Hepatocyte (in vitro differentiated cells): ENCODE measurements at places on chromosomes 12 and 14. TPM values are rescaled to one million over a fixed set of nuclear protein-coding genes. Genes with fewer than 3 reads are reported as not detected.
A peak's percentile ranks its signal among the peaks of the same experiment; 100 is the strongest.

DNA sequence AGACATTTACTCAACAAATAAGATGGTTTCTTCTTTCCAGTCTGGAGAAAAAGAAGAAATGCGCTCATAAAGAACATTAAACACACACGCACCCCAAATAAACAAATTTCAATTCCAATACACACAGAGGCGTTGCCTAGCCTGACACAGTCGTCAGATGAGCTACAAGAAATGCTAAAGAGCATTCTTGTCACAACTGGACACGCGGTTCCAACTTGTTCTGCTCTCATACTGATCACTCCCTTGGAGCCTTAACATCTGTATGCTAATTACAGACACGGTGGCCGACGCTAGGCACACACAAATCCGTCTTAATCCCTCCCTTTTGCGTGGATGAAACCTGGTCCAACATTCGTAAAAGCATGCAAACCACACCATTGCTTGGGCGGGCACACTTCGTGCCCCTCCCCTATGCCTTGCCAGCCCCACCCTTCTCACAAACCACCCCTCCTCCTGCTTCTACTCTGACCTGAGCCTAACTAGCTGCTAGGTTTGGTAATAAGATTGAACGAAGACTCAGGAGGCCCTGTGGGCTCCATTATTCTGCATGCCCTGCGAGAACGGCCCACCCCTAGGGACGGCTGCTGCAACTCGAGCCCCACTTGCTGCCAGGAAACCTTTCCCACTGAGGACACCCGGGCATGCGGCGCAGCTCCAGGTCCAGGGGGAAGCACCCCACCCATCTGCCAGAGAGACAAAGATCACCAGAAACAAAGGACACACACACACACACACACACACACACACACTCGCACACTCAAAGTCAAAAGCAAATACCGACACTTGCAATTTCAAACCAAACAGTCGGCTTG is 1.2 kb downstream of the KCNK10 start:
- H3K4me1 ChIP-seq, result peaks cover 10% of the 10 kb centered on the region
- H3K27ac ChIP-seq, result no peak overlapping the region
- peaks cover 90% of the 10 kb centered on the region for H3K27me3 ChIP-seq
- no peak overlapping the region for H3K4me3 ChIP-seq

- H3K27me3 ChIP-seq, result no peaks in the 10 kb centered on the region
- H3K36me3 ChIP-seq, result no peaks in the 10 kb centered on the region
- no peak overlapping the region for H3K4me3 ChIP-seq
- H3K4me1 ChIP-seq, result no peaks in the 10 kb centered on the region
- no peak overlapping the region for H3K27ac ChIP-seq
Measured at GRCh38 chr12:26331960-26332359, 136.6 kb downstream of the SSPN start.

DNA sequence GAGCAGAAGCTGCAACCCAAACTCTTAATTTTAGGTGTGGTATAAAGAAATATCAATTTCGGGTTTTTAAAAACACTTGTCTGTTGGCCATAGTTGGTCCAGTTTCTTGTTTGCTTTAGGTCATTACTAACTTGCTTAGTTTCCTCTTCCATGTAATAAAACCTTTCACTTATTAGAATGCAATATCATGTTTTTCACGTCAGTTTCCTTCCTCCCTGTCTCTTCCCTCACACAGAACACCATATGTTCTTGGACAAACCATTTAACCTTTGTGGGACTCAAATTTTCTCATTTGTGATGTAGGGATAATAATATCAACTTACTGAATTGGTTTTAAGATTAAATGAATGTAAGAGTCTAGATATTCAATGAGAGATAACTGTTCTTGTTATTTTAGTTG is 22.9 kb downstream of the PMCH start:
- DNase-seq, result no peak
- H3K4me1 ChIP-seq, result no peaks in the 10 kb centered on the region
- no peaks in the 10 kb centered on the region for H3K36me3 ChIP-seq
- H3K4me3 ChIP-seq, result no peak overlapping the region
- H3K27me3 ChIP-seq, result no peaks in the 10 kb centered on the region

The PRB2 gene
- 1.5 and 2.0 TPM in 2 replicates for polyA plus RNA-seq

- H3K4me1 ChIP-seq, result peaks cover 2% of the 10 kb centered on the region
- no peak overlapping the region for H3K4me3 ChIP-seq
- no peaks in the 10 kb centered on the region for H3K36me3 ChIP-seq
- H3K27ac ChIP-seq, result peak overlapping the region; percentile 55
- H3K27me3 ChIP-seq, result no peaks in the 10 kb centered on the region
- no peak for DNase-seq
Measured at GRCh38 chr12:117158096-117158495, 32.2 kb downstream of the FBXO21 start.

The OTOGL gene
- not detected in 2 replicates for polyA plus RNA-seq

DNA sequence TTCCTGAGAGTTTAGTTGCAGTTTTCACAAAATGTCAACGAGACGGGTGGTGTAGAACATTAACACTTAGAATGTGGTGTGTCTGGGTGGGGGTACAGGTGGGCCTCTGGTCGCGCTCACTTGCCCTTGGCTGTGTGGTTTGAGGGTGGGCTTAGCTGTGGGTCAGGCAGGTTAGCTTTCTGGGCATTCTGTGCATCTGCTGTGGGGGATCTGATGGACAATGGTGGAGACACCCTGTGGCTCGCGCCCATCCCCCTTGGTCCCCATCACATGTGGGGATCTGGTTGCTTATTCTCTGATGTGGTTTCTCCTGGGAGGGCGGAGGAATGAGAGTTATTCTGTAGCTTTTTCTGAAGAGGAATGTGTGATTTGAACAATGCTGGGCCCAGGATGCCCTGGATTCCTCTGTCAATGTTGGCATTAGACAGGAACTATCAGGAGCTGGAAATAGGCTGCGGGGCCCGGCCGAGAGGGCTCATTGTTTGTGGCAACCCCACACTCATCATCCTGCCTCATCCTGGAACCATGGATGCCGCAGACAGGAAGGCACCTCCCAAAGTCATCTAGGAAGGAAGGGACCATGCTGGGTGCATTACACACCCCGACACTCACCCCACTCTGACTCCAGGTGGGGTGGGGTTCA is 101.6 kb downstream of the TSPAN9 start:
- no peak for DNase-seq
- no peak overlapping the region for H3K4me3 ChIP-seq
- H3K27me3 ChIP-seq, result no peaks in the 10 kb centered on the region
- no peaks in the 10 kb centered on the region for H3K36me3 ChIP-seq

The PITPNM2 gene
- 5.7 and 6.3 TPM in 2 replicates for polyA plus RNA-seq

The AREL1 gene
- polyA plus RNA-seq, result 11.4 and 13.9 TPM in 2 replicates

- H3K4me3 ChIP-seq, result no peak overlapping the region
- H3K4me1 ChIP-seq, result peaks cover 12% of the 10 kb centered on the region
Measured at GRCh38 chr12:3300833-3301401, 190.1 kb upstream of the PRMT8 start.
